CD8-positive, alpha-beta T cell (primary cell): ENCODE measurements at places on chromosomes 3 and 15.

- no peak for DNase-seq
Measured at GRCh38 chr15:67897646-67898339, 57.9 kb upstream of the RNU6-1 start.

DNA sequence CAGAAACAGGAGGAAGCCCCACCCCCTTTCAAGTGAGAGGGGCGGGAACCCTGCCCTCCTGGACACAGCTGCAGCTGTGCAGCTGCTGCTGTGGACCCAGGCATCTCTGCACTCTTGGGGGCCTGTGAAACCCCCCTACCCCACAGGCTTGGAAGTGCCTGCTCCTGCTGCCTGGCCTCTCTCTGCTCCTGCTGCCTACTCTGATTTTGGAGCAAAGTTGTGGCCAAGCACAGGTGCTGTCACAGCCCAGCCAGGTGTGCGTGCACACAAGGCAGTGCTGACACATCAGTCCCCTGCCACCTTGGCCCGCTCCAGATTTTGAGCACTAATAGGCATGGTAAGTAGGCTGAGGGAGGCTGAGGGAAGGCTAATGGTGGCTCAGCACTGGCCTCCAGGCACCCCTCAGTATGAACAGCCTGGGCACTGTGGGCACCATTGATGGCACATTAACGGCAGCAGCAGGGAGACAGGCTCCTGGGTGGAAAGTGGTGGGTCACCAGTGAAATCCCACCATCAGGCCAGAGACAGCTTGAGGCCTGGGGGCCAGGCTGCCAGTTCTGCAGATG lies 890.9 kb downstream of the GBE1 start:
- no peak for DNase-seq

- DNase-seq = no peak
Measured at GRCh38 chr3:109316162-109316730, at the start of gene DPPA2. Gene DPPA2 (minus strand): TSS chr3:109316517. CDS start chr3:109314542, 1,975 bp downstream.

DNA sequence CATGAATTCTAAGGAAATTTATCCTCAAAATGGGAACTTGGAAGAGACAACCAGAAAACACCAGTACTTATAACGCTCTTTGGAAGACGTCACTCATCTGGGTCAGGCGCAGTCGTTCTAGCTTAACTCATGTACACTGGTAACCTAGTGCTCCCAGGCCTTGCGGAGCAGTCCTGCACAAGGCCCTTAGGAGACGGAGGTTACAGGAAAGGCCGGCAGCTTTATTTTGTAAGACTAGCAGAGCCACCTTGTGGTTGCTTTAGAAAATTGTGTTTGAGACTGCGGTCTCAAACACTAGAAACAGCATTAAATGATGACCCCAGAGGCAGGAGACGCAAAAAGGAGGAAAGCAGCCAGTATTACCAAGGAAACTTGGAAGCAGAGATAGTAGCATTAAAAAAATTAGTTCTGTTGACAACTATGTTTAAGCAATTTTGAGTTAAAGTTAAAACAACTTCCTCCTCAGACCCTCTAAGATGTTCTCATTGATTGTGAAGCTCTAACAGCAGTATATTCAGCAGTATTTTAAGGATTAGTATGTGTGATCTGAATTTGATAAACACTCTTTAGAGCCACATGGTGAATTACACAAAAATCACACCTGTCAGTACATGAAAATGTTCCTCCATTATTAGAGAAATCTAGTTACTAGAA lies 141.9 kb upstream of the C2CD4B start:
- no peak for DNase-seq

- DNase-seq = no peak
Measured at GRCh38 chr3:140219923-140220452, 285.0 kb downstream of the CLSTN2 start.

DNA sequence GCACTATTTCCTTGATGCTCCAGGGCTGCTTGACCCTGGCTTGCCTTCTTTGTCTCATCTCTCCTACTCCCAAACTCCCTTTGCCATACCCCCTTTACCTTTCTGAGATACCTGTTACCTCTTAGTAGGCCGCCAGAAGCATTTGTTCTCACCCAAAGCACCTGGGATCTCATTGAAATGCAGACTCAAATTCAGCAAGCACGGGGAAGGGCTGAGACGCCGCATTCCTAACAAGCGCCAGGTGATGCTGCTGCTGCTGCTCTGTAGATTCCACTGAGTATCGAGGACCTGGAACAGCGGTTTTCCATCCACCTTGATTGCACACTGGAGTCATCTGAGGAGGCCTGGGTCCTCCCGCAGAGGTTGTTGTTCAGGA lies 91.8 kb downstream of the TMEM266 start:
- no peak for DNase-seq
